ENCODE measurements at places on chromosomes 13 and 19. TPM values are rescaled to one million over a fixed set of nuclear protein-coding genes. Genes with fewer than 3 reads are reported as not detected.

The ATP7B gene
- 18.8 TPM for total RNA-seq

The COMP gene
- 0.13 TPM for total RNA-seq

The ZSCAN5A gene
- total RNA-seq: 9.8 TPM

The TGFBR3L gene
- not detected for total RNA-seq

The ATXN8OS gene
- not detected for total RNA-seq

The EML2 gene
- 96.2 TPM for total RNA-seq
